ENCODE measurements at places on chromosomes 7 and 10.

DNA sequence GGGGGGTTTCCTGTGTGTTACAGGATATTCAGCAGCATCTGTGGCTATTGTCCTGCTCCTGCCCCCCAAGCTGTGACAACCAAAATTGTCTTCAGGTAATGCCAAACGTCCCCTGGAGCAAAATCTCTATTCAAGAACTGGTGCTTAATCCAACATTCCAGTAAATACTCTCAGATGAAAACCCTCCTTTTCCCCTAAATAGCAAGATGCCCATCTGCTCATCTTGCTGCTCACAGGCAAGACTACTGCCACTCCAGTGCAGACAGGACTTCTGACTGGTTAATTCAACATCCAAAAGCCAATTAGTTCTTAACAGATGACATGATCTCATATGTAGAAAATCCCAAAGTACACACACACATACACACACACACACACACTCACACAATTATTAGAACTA is 20.5 kb upstream of the JAZF1 start:
- DNase-seq, result no peak

- DNase-seq, result no peak
These were observed 470.1 kb upstream of the ADARB2 start for GRCh38 chr10:2207246-2207922.

GRCh38 chr7:81533426-81533825 is 236.4 kb downstream of the HGF start:
- DNase-seq, result no peak

DNA sequence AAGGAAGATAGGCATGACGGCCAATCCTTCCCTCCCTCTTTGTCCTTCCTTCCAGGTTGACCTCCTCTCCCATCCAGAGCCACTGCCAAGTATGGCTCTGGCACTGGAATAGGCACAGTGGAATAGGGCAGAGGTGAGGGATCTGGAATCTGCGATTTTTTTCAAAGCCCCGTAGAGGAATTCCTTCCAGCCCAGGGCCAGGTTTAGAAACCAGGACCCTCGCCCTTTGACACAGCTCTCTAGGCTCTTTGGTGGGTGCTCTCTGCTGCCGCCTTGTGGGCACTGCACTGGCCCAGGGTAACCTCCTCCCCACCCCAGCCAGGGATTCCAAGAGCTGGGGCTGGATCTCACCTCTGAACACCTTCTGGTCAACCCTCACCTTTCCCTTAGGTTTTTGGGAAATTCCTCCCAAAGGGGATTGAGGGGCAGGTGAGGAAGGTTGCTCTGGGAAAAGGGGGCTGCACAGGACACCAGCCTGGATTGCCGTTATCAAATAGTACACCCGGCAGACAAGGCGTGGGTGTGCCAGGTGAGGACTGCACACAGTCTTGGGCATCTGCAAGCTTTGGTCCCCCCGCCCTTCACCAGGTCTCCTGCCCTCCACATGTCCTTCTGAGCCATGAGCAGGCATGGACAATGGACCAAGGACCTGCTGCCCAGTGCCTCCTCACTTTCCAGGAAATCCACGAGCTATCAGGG is 22.8 kb downstream of the C10orf105 start:
- peak; percentile 57 for DNase-seq

DNA sequence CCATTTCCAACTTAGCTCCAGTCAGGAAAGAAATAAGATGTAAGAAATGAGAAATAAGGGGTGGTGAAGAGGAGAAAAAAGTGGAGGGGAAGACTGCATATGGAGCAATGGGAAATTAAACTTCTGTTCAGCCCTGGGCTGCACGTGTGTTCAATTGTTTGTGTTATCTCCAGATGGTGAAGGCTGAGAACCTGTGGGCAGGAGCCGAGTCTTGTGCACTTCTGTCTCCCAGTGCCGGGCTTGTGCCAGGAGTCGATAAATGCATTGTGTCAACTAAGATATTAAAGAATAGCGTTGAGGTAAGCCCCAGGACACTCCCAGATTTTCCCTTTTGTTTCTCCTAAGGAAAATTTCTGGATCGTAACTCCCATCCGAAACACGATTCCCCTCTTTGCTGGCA is 98.2 kb downstream of the PRLHR start:
- no peak for DNase-seq

- DNase-seq, result peak; percentile 22
These were observed 1.8 kb downstream of the CCDC6 start for GRCh38 chr10:59904426-59905065.

GRCh38 chr7:17989546-17989945 is 38.1 kb downstream of the PRPS1L1 start:
- no peak for DNase-seq

GRCh38 chr7:106814887-106815286 is 50.2 kb upstream of the PIK3CG start:
- no peak for DNase-seq

GRCh38 chr7:4015371-4015770 is 666.7 kb upstream of the FOXK1 start:
- DNase-seq, result no peak

GRCh38 chr7:21806388-21806787 is 139.3 kb downstream of the CDCA7L start:
- DNase-seq, result no peak

GRCh38 chr10:22606164-22606614 is 108.2 kb downstream of the PIP4K2A start:
- no peak for DNase-seq

- DNase-seq, result no peak
These were observed 5.5 kb downstream of the IGFBP3 start for GRCh38 chr7:45915606-45916005.

DNA sequence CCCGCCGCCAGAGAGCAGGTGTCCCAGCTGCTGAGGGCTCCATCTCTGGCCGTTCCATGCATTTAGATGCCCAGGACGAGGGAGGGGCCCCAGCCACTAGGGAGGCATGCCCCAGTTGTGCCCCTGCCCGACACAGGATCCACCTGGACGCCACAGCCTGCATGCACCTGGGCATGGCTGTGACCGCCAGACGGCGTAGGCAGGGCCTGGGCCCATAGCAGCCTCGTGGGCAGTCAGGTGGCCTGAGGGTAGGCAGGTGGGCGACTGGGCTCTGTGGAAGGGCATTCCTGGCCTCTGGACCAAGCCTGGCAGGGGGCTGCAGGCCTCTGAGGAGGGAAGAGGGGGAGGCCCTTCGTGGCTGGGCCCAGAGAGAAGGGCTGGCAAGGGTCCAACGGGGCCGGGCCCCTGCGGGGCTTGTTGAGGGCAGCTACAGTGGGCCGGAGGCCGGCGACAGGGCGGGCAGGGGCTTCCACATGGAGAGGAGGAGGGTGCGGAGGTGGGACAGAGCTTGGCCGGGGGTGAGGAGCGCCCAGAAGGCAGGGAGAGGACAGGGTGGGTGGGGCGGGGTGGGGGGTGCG is 76.0 kb upstream of the NKX6-2 start:
- DNase-seq, result no peak

- peak; percentile 81 for DNase-seq
These were observed 777 bp downstream of the RUNDC3B start for GRCh38 chr7:87628780-87629569.

DNA sequence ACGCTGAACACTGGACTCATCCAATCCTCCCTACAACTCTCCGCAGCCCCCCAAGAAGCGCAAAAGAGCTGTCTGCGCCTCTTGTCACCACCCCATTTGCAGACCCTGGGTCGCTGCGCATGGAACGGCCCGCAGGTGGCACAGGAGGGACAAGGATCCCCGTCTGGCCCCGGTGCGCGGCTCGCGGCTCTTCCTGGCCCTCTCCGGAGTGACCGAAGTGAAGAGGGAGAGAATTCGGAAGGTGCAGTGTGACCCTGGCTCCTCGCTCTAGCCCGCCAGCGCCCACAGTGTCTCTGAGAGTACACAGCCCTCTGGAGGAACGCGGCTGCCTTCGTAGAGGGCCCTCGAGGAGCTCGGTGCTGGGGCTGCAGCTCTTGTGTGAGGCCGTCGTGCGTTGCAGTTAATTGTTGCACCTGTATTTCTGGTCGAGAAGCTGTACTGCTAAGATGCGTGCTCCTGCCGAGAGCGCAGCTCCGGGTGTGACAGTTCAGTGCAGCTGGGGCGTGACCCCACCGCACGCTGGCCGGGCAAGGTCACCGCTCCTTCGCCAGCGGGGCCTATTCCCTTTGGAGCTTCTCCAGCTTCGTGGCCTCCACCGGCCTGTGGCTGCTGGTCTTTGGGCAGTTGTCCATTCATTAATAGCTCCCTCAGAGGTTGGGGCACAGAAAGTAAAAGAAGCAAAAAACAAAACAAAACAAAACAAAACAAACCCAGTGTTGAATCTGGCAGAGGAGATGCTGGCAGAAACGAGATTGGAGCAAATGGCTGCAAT is 119.0 kb downstream of the SEC23IP start:
- peak; percentile 9 for DNase-seq

DNA sequence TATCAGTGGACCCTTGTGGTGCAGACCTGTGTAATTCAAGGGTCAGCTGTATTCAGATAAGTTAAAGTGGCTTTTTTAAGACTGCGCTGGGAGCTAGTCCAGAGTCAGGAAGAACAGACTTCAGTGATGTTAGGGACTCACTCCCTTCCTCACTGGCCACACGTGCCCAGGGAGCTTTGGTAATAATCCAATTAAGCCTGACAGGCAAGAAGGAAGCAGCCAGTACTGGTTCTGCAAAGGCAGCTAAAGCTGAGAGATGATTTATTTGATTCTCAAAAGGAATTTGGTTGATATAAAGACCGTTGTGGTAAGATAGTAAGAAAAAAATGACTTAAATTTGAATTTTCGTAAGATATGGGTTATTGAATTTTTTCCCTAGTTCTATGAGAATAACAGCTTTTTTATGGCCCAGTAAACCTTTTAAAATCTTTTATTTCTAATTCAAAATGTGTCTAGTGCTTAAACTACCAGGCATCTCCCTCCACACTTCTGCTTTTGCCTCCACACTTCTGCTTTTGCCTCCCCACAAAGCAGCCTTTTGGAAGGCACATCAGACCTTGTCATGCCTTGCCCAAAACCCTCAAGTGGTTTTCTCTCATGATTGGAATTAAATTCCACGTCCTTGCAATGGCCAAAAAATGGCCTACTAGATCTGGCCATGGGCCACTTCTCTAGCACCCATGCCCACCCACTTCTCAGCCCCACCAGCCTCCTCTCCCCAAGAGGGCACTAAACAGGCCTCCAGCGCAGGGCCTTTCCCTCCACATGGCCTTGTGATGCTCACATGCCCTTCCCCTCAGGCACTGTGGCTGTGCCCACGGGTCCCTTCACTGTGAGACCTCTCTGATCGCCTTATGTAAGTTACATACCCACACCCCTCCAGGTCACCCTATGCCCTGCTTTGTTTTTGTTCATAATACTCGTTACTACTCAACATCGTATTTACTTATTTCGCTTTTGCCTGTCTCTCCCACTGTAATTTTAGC is 92.5 kb downstream of the POU6F2 start:
- DNase-seq, result no peak

- DNase-seq, result no peak
These were observed 140.2 kb upstream of the PRPS1L1 start for GRCh38 chr7:18167815-18168214.

DNA sequence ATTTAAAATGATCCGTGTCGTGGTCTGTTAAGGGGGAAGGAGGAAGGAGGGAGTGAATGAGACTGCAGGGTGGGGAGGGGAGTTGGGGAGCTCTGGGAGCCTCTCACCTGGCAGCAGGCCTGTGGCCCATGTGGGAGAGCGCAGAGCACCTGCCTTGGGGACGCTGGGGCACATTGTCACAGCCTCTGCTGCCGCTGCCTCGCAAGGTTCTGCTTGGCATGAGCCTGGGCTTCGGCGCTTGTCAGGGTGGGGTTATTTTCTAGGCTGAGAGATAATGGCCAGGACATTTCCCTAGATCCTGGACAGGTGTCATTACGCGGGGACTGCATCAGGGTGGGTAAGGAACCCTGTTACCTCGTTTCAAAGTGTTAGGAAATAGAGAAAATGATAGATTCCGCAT is 2.2 kb upstream of the SUN1 start:
- no peak for DNase-seq

GRCh38 chr7:50648570-50649169 is 83.5 kb upstream of the DDC start:
- no peak for DNase-seq

GRCh38 chr10:109624939-109625338 is 298.4 kb downstream of the XPNPEP1 start:
- DNase-seq, result no peak

GRCh38 chr7:6178298-6179029 is 94.0 kb downstream of the CYTH3 start:
- DNase-seq, result no peak

GRCh38 chr7:55211726-55212125 is 153.4 kb upstream of the LANCL2 start:
- DNase-seq, result no peak

DNA sequence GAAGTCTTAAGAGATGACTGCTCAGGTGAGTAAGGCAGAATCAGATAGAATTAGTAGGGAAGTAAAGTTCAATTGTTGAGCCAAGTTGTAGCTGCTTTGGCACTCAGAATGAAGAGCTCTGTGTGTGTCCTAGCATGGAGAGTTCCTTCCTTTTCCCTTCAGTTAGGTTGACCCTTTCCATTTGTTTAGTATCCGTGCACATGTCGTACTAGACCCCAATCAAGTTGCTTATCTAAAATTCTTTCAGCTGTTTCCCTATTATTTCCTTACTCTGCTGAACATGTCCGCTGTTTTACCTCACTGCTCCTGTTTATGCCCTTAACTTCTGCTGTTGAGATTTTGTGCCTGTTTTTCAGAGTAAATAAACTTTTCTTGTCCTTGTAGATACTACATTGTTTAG is 13.3 kb downstream of the ZNF655 start:
- no peak for DNase-seq

DNA sequence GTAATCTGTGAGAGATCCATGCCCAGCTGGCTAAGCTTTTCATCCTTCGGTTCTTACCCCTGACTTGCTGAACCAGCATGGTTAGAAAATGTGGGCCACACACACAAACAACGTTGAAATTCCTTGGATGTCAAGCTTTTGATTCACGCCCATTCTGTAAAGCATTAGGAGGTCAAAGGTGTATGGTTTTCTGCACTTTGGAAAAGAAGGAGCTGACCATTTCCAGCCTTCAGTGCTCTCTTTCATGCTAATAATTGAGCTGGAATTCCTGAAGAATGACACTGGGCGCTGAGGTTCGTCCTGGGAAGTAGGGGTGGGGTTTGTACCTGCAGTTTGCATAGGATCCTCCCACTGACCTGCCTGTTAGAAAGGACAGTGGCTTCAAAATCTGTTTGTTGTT is 23.1 kb downstream of the KLF6 start:
- DNase-seq, result no peak

DNA sequence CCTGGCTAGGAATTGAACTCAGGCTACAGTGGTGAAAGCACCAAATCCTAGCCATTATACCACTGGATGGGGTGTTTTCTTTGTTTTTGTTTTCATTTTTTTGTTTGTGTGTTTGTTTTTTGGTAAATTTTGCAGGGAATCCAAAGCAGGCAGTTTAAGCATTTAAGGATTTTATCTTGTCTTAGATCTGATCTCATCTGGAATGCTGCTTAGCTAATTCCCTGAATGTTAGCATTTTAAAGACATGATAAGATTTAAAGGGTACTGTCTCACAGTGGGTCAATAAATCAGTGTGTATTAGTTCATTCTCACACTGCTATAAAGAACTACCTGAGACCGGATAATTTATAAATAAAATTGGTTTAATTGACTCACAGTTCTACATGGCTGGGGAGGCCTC is 5.6 kb upstream of the MKLN1 start:
- no peak for DNase-seq

DNA sequence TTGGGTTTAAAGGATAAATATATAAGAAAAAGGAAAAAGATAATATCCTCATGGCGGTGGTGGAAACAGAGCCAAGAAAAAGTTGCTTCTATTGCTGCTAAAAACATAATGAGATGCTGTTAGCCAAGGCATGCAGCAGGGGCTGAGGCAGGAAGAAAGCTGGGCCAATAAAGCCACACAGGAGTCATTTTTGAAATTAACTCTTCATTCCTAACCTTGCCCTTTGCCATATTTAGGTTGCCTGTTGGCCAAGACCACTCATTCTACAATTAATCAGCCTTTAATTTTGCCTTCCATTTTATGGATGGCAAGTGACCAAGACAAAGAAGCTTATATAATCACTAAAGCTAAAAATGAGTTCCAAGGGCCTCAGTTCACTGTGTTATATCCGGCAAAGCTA is 58.2 kb downstream of the ARMH3 start:
- no peak for DNase-seq
